ENCODE measurements at places on chromosomes 11 and 22. TPM values are rescaled to one million over a fixed set of nuclear protein-coding genes. Genes with fewer than 3 reads are reported as not detected.

Gene ACR
- not detected for total RNA-seq

Gene OR4D5
- not detected for total RNA-seq

Gene PANX2
- total RNA-seq, result 0.94 TPM

Gene CASP5
- total RNA-seq, result 0.84 TPM

Gene SORL1
- 216 TPM for total RNA-seq

Gene WBP2NL
- total RNA-seq, result 0.42 TPM

Gene DGAT2
- total RNA-seq, result 5.5 TPM

Gene ZBTB16
- total RNA-seq, result 23.3 TPM

Gene GSTT2
- not detected for total RNA-seq

Gene GPHA2
- not detected for total RNA-seq

Gene MMP13
- not detected for total RNA-seq

Gene PANX3
- not detected for total RNA-seq

Gene NPTXR
- 0.94 TPM for total RNA-seq

Gene OR6T1
- total RNA-seq, result not detected

Gene OR8B4
- not detected for total RNA-seq

Gene MRGPRX3
- not detected for total RNA-seq

Gene DRD4
- 0.10 TPM for total RNA-seq

Gene GRM5
- not detected for total RNA-seq

Gene TEX12
- total RNA-seq, result 0.63 TPM

Gene HIC2
- total RNA-seq, result 8.5 TPM

Gene UPK3A
- total RNA-seq, result 0.94 TPM

Gene SEZ6L
- 0.84 TPM for total RNA-seq

Gene PRR14L
- total RNA-seq, result 15.8 TPM

Gene YPEL1
- 3.8 TPM for total RNA-seq

Gene MISFA
- 0.52 TPM for total RNA-seq

Gene OR52H1
- 0.63 TPM for total RNA-seq

Gene HTR3A
- total RNA-seq, result 0.21 TPM

Gene CYP2D6
- 0.84 TPM for total RNA-seq

Gene IGSF9B
- 4.3 TPM for total RNA-seq

Gene DRICH1
- 0.73 TPM for total RNA-seq

Measured in mononuclear cell (primary cell).